CMK (cell line): ENCODE measurements at places on chromosomes 6 and 20.

DNA sequence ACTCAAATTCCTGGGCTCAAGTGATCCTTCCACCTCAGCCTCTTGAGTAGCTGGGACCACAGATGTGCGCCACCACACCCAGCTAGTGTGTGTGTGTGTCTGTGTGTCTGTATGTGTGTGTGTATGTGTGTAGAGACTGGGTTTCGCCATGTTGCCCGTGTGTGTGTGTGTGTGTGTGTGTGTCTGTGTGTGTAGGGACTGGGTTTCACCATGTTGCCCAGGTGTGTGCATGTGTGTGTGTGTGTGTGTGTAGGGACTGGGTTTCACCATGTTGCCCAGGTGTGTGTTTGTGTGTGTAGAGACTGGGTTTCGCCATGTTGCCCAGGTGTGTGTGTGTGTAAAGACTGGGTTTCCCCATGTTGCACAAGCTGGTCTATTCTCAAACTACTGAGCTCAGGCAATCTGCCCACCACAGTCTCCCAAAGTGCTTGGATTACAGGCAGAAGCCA lies 28.3 kb downstream of the CDK5RAP1 start:
- DNase-seq, result no peak

DNA sequence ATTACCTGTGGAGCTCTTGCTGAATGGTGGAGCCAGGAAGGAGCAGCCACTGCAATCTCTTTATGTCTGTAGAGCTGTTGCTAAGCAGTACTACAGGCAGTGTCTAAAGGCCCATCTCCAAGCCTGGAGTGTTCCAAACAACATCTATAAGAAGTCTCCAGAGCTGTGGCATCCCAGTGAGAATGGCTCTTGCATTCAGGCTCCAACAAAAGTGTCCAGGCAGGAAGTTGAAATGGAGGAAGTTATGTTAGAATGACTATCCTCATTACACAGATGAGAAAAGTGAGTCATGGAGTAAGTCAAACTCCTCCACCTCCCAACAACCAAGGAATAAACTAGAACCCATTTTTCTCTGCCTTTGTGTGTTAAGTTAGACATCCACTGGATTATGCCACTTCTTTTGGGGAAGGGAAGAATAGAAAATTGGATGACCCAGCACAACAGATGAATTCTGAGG lies 288.5 kb upstream of the STXBP5 start:
- DNase-seq, result no peak

- no peak for DNase-seq
These were observed 49.0 kb upstream of the STX16 start for GRCh38 chr20:58602124-58602523.

- peak; percentile 11 for DNase-seq
These were observed 201.0 kb upstream of the CEP162 start for GRCh38 chr6:84428300-84428907.

- DNase-seq, result no peak
These were observed 100.6 kb upstream of the HIVEP1 start for GRCh38 chr6:11911538-11911937.

DNA sequence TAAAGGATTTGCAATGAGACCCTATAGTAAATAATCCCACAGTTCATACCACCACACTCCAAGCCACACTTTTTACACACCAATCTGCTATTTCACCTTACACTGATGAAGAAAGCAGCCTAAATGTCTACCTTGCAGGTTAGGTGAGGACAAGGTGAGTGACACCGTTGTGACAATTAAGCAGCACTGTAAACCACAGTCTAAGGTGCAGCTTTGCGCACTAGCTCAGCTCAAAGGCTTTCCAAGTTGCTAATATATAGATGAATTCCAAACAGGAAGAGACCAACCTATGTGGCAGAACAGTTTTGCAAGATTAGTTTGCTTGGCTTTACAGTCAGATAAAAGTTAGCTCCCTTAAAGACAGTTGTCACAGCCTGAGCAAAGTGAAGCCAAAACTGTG lies 429.5 kb upstream of the MARCKS start:
- no peak for DNase-seq

DNA sequence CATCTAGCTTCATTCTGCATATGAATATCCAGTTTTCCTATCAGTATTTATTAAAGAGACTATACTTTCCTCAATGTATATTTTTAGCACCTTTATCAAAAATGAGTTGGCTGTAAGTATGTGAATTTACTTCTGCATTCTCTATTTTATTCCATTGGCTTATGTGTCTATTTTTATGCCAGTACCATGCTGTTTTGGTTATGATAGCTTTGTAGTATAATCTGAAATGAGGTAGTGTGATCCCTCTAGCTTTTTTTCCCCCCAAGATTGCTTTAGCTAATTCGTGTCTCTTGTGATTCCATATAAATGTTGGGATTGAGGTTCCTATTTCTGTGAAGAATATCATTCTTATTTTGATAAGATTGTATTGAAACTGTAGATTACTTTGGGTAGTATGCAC lies 469.1 kb upstream of the MAP3K7 start:
- no peak for DNase-seq

- DNase-seq, result no peak
These were observed 12.6 kb downstream of the CENPW start for GRCh38 chr6:126352514-126352913.

GRCh38 chr20:48722737-48723191 lies 105.0 kb downstream of the PREX1 start:
- no peak for DNase-seq

GRCh38 chr20:6707321-6707831 lies 60.1 kb upstream of the BMP2 start:
- peak; percentile 46 for DNase-seq

DNA sequence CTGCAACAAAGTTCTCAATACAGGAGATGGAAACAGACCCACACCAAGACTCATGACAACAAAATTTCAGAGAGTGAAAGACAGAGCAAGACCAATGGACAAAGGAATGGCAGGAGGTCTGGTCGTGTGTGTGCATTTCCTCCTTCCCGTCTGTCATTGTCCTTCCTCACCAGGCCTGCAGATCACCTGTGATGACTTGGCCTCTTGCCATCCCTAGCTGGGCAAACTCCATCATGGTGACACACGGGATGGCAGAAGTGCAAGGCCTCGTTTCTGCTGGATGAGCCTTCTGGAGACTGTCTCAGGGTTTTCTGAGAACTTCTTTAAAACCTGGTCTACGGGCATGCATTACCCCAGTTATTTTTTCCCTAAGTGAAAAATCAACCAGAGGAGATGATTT lies 49.2 kb downstream of the RPP21 start:
- DNase-seq, result no peak

- DNase-seq, result no peak
These were observed 67.3 kb downstream of the ISM1 start for GRCh38 chr20:13288357-13288756.

DNA sequence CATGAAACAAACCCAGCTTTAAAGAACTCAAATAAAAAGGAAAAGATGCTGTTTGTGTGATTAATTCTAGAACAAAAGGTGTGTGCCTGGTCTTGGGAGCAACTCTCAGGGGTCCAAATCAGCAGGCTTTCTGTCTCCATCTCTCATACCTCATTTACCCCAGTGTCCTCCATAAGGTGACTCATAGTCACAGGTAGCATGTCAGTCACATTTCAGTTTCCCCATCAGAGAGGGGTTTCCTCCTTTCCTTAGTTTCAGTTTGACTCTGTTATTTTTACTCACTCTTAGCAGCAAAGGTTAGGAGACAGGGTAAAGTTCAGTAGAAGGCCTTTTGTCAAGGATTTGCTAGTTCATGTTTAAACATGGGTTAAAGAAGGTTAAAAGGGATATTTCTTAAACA lies 46.2 kb downstream of the OGFRL1 start:
- no peak for DNase-seq

- no peak for DNase-seq
These were observed 125.3 kb upstream of the FOXO3 start for GRCh38 chr6:108435391-108435790.
